ENCODE measurements at places on chromosomes 3 and 15.

DNA sequence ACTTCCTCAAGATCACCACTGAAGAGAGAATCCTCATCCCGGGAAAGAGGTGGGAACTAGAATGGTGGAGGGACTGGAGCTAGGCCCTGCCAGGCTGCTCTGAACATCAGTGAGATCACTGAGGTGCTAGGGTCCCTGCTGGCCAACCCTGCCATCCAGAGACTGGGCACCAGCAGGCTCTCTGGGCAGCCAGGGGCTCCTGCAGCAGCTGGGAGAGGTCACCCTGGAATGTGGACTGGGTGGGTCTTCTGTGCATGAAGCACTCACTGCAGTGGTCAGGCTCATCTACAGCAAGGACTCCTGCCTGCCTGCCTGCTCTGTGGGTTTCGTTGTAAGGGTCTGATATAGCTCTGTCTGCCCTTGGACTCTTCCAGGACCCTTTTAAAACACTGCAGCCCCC lies 24.9 kb downstream of the ALS2CL start:
- no peak for DNase-seq

- DNase-seq = no peak
Observed at GRCh38 chr15:90512276-90512675, 17.4 kb upstream of the CRTC3 start.

DNA sequence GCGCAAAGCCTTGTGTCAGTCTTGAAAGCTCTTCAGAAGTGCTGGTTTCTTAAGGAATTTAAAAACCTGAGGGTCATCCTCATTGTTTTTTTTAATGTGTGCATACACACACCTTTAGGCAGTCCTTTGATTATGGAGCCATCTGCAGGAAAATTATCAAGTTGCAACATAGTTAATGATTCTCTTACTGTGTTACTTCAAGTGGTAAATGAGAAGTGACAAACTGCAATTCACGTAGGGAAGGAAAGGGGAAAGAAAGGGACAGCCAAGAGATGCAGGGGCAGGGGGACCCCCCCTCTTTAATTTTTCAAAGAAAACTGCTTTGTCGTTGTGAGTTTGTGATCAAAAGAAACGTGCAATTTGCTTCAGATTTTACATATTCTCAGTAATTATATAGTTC lies 162.4 kb upstream of the CGNL1 start:
- DNase-seq = no peak

GRCh38 chr3:193686665-193687483 lies 93.9 kb downstream of the OPA1 start:
- no peak for DNase-seq
